Esophagus mucosa (tissue), 1 donor: ENCODE measurements at places on chromosomes 7 and 10. TPM values are rescaled to one million over a fixed set of nuclear protein-coding genes. Genes with fewer than 3 reads are reported as not detected.

- peak; percentile 99 for ATAC-seq
These were observed 315.2 kb upstream of the GLI3 start for GRCh38 chr7:42552227-42552626.

- ATAC-seq: no peak
These were observed 1.2 kb downstream of the STRIP2 start for GRCh38 chr7:129435414-129435829.

Gene CFAP70
- 0.40 TPM for total RNA-seq

DNA sequence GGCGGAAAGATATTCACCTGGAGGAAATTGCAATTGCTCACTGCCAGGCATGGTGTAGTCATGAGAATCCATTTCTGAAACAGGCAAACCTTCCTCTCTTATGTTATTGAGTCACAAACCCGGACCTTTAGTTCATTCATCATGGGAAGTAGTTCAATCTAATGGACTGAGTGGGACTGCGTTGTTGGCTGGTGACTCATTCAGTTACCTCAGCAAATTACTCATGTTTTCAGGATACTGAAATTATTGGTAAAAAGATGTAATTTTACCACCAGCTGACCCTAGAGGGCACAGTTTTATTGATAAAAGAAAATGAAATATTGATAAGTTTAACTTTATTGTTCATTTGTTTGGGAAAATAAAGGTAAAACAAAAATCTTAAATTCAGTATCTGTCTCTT is 1194.4 kb upstream of the SORCS1 start:
- ATAC-seq: no peak

- no peak for ATAC-seq
These were observed 76.8 kb downstream of the PLXNA4 start for GRCh38 chr7:132499487-132499886.

Gene AKR1C2
- total RNA-seq: 115 TPM

Gene SLC29A4
- 0.48 TPM for total RNA-seq

DNA sequence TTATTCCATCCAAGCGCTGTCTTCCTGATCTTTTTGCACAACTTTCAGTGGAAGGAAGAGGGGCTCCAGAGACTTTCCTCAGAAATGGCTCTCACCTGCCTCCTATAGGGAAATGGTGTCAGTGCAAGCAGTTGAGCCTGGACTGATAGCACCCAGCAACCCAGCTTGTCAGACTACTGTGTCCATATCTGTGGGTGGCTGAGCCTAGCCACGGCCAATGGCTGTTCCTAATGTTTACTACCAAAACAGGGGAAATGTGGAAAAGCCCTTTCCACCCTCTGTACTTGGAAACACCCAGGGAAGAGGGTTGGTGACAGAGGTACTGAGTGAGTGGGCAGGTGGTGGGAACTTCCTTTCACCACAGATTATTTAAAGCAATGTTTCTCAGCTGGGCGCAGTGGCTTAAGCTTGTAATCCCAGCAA is 4.3 kb upstream of the YKT6 start:
- no peak for ATAC-seq

GRCh38 chr7:151520419-151521261 is 945 bp upstream of the RHEB start:
- peak; percentile 27 for ATAC-seq

Gene MLXIPL
- total RNA-seq: 0.52 TPM

DNA sequence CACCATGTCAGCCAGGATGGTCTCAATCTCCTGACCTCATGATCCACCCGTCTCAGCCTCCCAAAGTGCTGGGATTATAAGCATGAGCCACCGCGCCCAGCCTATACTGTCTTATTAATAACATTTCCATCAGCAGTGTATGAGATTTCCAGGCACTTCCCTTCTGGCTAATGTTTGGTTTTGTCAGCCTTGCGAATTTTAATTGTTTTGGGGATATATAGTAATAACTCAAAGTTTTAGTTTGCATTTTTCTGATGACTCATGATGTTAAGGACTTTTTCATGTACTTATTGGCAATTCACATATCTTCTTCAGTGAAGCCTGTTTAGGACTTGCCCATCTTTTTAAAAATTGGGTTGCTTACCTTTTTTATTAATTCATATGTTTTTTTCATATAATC is 76.0 kb downstream of the TMEM270 start:
- peak; percentile 47 for ATAC-seq

DNA sequence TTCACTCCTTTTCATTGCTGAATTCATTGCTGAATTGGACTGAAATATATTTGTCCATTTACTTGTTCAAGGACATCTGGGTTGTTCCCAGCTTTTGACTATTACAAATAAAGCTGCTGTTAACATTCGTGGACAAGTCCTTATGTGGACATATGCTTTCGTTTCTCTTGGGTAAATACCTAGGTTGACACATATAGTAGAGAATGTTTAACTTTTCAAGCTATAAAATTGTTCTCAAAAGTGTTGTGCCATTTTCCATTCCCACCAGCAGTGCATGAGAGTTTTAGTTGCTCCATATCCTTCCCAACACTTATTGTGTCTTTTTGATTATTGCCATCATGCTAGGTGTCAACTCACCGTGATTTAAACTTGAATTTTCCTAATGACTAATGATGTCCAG is 17.5 kb upstream of the CPVL start:
- ATAC-seq: no peak

GRCh38 chr7:12635830-12636229 is 51.6 kb upstream of the ARL4A start:
- ATAC-seq: peak; percentile 64

DNA sequence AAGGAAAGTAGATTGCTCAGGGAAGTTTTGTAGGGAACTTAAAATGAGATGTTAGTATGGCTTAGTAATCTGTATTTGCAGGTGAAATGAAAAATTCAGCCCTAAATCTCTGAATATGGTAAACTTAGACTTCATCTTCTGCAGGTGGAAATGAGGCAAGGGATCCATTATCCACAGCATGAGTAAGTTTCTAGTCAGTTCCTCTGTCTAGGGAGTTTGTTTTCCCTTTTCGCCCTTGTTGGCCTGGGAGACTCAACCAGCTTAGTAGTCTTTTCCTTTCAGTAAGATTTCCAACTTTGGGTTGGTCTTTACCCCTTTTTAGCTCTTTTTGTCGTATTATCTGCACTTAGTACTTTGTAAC is 65.6 kb downstream of the ZEB1 start:
- ATAC-seq: no peak

Gene SPDYE6
- total RNA-seq: not detected

Gene LIPF
- total RNA-seq: not detected

DNA sequence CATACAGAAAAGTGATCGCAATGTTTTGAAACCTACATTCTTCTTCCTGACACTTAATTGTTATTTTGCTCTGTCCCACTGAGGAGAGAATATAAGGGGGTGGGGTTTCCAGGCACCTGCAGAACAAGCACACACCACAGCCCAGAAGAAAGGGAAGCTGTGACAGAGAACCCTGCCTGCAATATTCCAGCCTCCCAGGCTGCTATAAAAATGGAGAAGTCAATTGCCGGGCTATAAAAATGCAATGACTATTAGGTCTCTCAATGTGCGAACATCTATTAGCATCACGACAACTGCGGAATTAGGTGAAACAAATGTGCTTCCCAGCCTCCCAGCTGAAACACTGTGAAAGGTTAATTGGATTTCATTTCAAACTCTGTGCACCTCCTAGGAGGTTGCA is 145.3 kb upstream of the FRMD4A start:
- ATAC-seq: no peak

Gene PLEKHS1
- 1.0 TPM for total RNA-seq

Gene PLPP4
- not detected for total RNA-seq

Gene PLEKHA8
- total RNA-seq: 5.7 TPM

GRCh38 chr7:142808461-142808801 is 37.7 kb downstream of the PRSS2 start:
- ATAC-seq: no peak

Gene CLCN1
- total RNA-seq: 0.68 TPM

Gene CFTR
- total RNA-seq: 0.60 TPM

DNA sequence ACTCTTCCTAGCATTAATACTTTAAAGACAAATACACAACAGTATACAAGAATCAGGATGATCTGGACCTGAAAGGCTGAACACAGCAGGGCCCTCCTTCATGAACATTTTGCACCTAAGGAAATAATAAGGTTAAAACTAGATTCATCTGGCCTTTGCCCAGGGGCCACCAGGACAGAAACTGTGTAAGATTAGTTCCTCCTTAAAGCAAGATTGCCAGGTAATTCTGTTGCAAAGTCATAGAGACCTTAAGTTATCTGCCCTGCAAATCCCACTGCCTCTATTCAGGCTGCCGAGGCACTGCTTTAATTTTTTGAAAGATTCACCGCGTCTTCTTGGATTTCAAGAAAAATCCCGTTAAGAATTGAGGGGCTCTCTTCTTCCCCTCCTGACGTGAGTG is 1.6 kb upstream of the KIAA1217 start:
- ATAC-seq: no peak

Gene HOXA7
- 5.2 TPM for total RNA-seq

Gene PRTFDC1
- total RNA-seq: 2.1 TPM

GRCh38 chr10:3468919-3469638 is 296.5 kb upstream of the PITRM1 start:
- peak; percentile 79 for ATAC-seq

DNA sequence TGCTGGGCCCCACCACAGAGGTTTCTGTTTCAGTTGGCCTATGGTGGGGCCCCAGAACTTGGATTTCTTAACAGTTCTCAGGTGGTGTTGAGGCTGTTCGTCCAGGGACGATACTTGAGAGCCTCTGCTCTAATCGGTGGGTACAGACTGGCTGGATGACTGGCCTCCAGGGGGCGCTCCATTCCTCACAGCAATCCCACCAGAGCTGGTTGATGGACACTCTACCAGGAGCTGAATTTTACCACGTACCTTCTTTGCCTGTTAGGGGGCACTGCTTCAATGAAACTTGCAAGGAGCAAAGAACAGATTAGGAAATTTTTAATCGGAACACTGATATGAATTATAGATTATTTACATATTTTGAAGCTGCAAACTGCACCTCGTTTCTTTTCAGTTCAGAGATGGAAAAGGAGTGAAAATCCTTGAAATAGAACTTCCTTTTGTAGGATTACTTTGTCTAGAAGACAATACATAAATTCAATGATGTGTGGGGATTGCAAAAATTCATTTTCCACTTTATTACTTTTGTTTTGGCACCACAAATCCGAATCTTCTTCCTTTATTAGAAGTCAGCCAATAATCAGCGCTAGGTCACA is 44.8 kb downstream of the KBTBD2 start:
- ATAC-seq: peak; percentile 85

DNA sequence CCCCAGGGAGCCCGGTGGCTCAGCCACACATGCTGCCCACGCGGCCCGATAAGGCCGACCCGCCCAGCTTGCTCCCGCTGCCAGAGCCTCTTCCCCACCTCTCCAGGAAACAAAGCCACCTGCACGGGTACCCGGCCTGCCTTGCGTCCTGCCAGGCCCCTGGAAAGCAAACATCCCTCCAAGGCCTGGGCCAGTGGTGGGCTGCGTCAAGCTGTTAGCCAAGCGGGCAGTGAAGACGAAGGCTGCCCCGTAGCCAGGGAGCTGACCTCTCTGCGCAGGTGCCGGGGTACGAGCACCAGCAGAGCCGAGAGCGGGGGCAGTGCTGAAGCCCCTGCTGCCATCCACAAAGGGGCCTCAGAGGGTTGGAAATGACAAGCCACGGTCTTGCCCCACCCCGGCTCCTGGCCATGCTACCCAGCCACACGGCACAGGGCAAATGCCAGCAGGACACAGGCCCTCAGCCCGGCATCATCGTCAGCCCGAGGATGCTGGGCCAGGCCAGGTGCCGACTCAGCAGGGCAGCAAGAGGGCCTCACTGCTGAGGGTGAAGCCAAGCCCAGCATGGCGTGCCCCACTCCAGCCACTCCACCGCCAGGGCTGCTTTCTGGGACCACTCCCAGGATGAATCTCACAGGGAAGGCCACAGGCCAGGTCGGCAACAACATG is 140.0 kb downstream of the PTPRN2 start:
- no peak for ATAC-seq

DNA sequence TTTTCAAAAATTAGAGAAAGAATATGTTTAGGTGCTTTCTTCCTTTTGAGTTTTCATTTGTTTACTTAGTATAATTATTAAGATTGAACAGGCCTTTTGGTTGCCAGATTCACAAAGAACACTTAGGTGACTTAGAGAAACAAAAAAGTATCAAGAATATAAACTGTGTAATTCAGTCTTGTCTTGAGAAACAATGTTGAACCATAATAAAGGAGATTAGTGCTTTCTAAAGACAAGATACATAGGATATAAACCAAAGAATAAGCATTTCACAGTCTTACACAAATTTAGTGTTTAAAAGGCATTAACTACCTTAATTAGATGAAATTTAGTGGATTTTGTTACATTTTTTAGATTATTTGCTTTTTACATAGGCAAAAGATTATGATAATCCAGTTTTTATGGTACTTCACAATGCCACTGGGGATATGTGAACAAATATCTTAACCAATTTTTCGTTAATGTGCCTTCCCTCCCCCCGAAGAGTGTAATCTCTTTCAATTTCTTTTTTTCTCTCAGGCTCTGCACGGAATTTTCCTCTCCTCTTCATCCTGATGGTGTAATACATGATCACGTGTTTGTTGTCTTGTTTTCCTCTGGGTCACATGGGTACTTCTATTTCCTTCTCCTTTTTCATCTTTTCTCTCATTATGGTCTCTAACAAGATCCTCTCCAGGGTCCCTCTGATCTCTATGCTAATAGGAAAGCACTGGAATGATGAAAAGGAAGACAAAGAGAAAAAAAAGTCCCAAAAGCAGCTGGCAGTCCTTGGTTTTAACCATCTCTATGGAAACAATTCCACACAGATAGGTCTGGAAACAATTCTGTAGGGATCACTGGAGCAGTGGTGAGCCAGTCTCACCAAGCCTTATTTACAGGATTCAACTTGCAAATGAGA is 3.7 kb upstream of the HNRNPH3 start:
- ATAC-seq: no peak

GRCh38 chr10:70162892-70163201 is 7.5 kb downstream of the SAR1A start:
- ATAC-seq: no peak

- no peak for ATAC-seq
These were observed 398.9 kb downstream of the ADRA2A start for GRCh38 chr10:111475720-111476119.

Gene MRLN
- total RNA-seq: not detected

Gene DOCK4
- total RNA-seq: 6.5 TPM

- ATAC-seq: no peak
These were observed 179.1 kb downstream of the ZMYND11 start for GRCh38 chr10:314381-314780.

DNA sequence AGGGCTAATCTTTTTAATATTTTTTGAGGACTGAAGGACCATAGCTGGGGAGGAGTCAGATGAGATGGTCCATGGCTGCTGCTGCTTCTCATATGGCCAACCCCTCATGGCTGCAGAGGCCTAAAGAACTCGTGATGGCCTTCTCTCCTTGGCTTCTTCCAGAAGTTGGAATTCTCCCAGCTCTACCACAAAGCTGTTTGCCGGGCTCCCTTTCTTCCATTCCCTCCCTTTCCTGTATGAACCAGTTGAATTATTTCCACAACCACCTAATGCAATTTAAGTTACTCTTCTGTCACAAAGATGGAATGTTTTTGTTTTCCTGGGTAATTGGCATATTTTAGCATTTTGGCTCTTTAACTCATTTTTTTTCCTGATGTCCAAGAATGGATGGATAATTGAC is 80.7 kb downstream of the PHTF2 start:
- no peak for ATAC-seq

Gene CDC14C
- total RNA-seq: not detected
